ENCODE measurements at places on chromosomes 7 and 10.

DNA sequence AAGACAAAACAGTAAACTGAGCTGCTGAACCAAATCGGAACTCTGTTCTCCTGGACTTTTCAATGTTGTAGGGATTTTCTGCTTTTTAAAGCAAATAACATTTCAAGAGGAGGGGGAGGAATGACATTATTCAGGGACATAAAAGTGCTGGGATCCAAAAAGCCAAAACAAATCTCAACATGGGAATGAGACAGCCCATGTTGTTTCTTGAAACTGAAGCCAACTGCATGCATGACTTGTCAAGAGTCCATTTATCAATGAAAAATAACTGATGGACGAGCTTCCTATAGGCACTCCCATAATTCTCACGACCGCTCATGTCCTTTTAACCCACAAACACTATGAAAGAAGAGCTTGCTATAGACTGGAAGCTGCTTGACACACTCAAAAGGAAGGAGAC, 27.8 kb downstream of the FAM53B start:
- no peak for DNase-seq

DNA sequence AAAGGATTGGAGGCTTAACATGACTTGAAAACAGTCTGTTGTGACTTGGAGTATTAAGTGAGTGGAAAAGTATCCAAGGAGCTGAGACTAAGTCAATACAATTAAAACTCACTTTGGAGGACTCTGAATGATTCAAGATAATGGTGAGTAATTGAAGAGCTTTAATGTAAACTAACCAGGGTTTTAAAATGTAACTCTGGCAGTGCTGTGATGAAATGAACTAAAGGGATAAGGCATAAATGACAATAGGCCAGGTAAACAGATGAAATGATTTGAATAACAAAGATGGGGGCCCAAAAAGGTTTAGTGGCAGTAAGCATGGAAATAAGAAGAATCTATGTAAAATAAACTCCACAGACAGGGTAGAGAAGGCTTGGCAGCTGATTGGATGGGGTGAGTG, 316.5 kb upstream of the CACNA2D1 start:
- DNase-seq, result no peak

DNA sequence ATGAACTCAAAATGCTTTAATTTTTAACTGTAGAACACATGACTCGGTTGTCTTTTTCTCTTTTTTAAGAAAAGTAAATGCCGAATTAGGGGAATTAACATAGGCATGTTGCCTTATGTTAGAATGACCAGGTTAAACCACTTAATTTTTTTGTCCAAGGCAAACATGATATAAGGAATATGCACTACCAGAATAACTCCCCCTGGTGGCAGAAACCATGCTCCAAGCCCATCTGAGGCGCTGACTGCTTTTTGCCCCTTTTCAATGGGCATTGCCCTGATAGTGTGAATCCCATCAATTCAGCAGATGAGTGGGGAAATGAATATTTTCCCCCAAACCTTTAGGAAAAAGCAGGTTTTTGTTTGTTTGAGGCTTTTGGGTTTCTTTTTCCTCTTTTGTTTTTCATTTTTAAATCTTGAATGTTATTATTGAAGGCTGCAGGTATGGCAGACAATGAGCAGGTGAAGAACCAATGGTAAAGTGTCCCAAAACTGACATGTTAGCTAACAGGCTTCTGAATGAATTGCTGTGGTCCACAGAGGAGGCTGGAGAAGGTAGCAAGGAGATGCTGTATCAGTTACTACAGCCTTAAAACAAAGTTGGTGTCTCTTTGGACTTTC, 284.3 kb downstream of the SORCS3 start:
- DNase-seq, result no peak

GRCh38 chr7:97020601-97020995, 4.0 kb downstream of the DLX5 start:
- no peak for DNase-seq

DNA sequence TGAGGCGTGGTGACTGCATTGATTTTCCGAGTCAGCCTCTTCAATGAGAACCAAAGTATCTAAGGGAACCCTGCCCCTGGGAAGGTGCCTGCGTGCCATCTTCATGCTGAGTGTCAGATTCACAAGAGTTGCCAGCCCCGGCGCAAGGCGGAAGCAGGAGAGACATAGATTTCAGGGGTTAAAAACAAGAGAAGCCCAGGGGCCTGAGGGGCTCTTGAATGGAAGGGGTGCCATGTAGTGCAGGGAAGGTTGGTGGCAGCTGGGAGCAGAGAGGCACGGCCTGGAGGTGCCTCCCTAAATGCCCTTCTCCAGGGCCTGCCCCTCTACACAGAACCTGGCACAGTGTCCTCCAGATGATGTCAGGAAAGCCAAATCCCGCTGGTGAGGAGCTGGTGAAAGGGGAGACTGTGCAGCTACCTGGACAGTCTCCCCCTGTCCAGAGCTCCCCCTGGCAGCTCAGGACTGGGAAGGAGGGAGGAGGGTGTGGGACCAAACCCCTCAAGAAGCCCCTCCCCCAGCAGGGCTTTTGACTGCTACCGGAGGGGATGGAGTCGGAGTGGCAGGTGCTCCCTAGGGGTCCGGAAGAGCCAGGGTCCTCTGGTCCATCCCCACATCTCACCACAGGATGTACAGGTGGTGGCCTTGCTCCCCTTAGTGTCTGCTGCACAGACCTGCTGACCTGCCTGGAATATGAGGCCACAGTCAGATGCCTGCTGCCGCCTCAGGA, 137.9 kb downstream of the TCERG1L start:
- DNase-seq, result no peak

GRCh38 chr7:151877911-151878835, 1.3 kb upstream of the PRKAG2 start:
- DNase-seq, result no peak

DNA sequence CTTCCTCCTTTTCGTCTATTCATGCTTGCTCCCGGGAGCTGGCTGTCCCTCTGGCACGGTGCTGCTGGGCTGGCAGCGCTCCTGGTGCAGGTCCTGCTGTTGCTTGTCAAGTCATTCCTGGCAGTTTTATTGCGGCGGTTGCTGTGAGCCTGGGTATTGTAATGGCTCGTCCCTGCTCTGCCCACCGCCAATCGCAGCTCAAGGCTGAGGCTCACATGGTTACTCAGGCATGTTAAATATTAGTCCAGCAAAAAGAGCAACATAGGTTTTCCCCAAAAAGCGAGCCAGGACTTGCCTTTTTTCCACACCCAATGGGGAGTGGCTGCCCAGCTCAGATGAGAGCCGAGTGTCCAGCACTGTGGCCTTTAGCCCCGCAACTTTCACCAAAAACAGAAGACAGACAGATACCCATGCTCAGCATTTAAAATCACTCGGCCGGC, 492.9 kb upstream of the FOXK1 start:
- no peak for DNase-seq

DNA sequence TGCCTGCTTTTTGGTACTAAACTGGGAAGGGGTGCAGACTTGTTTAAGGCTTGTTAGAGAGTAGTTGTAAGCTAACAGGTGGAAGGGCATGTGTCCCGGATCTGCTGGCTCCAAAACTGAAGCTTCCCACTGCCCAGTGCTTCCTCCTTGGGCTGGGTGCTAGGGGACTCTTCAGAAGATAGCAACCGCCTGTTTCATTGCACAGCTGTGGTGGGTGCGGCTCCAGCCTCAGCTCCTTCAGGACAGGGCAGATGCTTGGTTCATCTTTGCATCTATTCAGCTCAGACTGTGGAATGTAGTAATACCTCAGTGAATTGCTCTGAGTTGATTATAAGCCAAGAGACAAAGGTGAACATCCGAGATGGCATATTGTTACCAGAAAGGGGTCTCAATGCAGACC, 527.1 kb downstream of the TYW1 start:
- DNase-seq, result no peak

DNA sequence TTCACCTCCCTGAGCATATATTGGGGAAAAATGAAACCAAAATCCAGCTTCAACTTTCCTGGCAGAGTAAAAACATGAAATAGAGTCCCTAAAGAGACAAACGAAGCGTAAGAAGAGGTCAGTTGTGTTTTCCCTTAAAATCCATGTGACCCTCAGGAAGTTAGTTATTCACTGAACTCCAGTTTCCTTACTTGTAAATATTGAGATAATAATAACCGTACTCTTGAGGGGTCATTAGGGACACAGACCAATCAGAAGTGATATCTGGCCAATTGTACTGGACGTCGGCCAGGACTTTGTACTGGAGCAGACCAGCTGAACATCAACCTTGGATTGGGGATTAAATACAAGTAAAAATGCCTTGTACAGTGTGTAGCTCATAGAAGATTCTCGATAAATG, 167.0 kb downstream of the GATA3 start:
- DNase-seq, result no peak

DNA sequence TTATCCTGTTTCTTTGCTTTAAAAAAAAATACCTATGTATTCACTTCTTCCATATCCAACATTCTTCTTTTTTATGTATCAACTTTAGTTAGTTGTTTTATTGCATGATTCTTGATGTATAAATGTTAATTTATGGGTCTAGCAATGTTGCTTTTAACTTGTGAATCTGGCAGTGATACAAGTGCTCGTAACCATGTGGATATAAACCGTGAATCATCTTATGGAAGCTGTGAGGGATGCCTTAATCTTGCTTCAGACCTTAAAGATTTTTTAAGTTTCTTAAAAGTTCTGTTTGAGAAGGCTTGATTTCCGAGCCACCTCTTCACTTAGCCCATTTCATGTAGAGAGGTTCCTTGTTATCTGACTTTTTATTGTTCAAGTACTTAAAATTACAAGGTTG, 25.9 kb downstream of the HELLS start:
- peak; percentile 9 for DNase-seq

- DNase-seq, result no peak
Observed at GRCh38 chr7:149381245-149381644, 79.6 kb downstream of the ZNF777 start.

DNA sequence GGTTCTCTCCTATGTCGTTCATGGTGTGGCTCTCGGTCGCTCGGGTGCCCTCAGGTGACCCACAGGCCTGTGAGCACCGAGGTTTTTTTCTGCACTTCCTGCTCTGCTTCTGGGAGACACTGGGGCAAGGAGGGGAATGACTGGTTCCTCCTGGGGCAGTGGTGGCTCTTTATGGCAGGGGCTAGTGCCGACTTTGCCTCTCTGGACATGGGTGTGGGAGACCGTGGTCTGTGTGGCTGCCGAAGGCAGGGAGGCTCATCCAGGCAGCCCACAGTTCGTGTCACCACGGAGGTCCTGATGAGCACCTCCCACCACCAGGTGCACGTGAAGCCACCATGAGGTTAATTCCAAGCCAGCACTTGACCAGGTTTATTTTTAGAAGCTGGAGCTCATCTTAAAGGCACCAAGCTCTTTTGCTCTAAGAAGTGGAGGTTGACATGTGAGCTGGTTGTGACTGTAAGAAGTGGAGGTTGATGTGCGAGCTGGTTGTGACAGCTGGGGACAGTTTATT, 24.7 kb upstream of the DPYSL4 start:
- DNase-seq, result no peak

GRCh38 chr7:66169616-66170015, 35.5 kb upstream of the TPST1 start:
- no peak for DNase-seq

DNA sequence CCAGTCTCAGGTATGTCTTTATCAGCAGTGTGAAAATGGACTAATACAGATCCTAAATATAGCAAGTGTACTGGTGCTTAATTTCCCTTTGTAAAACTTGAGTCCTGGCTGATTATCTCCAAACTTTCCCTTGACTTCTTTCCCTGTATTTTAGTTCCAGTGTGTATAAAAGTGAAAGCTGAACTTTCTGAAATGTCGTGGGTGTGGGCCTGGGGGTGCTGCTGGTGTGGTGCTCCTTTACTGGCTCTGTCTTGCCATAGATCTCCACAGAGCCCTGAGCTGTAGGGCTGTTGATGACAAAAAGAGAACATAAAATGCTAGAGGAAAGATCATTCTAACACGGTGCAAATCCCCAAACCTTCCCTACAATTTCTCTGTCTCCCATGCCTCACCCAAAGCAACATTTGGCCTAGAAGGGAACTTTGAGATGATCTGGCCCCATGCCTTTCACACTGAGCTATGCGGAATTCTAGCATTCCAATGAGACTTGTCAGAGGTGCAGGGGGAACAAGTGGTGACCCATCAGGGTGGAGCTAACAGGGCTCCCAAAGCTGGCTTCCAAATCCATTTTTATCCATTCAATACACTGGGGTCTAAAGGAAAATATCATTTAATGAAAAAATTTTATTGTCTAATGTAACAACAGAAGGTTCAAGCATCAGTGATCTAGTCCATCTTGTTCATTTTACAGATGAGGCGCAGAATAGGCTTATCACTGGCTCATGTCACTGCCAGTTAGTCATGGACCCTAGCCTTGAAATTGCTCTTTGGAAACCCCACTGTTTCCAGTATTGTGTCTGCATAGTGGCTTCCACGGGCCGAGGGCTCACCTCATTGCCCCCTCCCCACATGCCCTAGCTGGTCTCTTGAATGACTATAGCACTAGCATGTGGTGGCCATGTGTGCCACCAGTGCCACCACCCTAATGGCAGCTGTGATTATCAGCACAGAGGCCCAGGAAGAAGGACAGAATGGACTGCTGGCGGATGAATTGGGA, 1000.9 kb downstream of the LRMDA start:
- peak; percentile 75 for DNase-seq

DNA sequence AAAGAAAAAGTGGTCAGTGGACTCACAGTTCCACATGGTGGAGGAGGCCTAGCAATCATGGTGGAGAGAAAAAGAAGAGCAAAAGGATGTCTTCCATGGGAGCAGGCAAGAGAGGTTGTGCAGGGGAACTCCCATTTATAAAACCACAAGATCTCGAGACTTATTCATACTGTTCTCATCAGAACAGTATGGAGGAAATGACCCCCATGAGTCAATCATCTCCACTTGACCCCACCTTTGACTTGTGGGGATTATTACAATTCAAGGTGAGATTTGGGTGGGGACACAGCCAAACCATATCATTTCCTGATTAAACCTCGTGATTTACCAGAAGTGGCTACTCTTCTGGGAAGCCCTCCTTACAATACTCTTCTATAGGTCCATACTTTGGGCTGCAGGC, 160.1 kb downstream of the SORCS1 start:
- no peak for DNase-seq

- DNase-seq, result peak; percentile 34
Observed at GRCh38 chr7:80135309-80136104, 876 bp downstream of the GNAI1 start.

- DNase-seq, result no peak
Observed at GRCh38 chr10:121608469-121609190, 10.4 kb upstream of the FGFR2 start.

- DNase-seq, result no peak
Observed at GRCh38 chr10:48442809-48443177, 136.3 kb downstream of the MAPK8 start.

DNA sequence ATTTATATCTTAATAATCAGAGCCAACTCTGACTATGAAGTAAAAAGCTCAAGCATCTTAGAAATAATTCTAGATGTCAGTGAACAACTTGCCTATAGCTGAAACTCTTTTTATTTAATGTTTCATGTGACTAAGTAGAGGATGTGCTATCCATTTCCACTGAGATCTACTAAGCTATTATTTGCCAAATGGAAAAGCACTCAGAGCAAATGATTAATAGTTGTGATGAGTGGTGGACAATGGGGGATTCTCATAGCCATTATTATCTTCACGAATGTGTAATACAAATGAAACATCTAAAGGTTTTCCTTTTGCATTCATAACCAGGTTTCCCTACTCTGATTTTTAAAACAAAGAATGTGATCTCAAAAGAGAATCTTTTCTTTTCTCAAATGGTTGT, 126.6 kb upstream of the GNAI1 start:
- no peak for DNase-seq

- no peak for DNase-seq
Observed at GRCh38 chr10:100766693-100767421, 21.5 kb downstream of the PAX2 start.

GRCh38 chr7:69674701-69675182, 76.5 kb downstream of the AUTS2 start:
- DNase-seq, result no peak

Data from hepatic stellate cell (primary cell).